ENCODE measurements at places on chromosomes 12 and 14.

DNA sequence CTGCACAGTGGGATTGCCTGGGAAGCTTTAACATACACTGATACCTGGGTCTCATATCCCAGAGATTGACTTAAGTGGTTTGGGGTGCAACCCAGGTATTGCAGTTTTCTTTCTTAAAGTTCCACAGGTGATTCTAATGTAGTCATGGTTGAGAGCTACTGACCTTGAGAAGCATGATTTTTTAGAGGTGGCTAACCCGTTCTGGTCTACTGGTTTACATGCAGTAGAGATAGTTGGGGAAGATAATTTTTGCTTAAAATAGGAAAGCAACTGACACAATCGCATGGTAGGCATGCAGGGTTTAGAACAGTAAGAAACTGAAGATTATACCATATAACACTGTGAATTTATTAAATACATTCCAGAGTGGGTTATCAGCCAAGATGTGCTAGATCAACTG lies 134.2 kb upstream of the DNM1L start:
- no peak for DNase-seq

DNA sequence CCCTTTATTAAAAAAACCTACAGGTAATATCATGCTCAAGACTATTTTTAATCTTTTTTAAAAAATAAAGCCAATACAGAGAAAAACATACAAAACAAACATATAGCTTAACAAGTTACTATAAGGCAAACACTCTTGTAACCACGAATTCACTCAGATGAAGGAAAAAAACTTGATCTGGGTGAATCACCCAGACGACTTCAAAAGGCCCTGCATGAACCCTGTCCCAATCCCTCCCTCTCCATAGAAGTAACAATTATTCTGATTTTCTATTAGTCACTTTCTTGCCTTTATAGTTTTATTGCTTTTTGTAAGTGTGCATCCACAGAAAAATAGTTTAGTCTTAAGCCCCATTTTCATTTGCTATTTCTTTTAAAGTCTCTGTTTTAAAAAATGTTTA lies 72.6 kb downstream of the LRP6 start:
- no peak for DNase-seq

- DNase-seq = peak; percentile 54
Observed at GRCh38 chr12:8033153-8034044, 883 bp downstream of the FOXJ2 start.

GRCh38 chr12:105980085-105980484 lies 158.7 kb downstream of the NUAK1 start:
- no peak for DNase-seq

DNA sequence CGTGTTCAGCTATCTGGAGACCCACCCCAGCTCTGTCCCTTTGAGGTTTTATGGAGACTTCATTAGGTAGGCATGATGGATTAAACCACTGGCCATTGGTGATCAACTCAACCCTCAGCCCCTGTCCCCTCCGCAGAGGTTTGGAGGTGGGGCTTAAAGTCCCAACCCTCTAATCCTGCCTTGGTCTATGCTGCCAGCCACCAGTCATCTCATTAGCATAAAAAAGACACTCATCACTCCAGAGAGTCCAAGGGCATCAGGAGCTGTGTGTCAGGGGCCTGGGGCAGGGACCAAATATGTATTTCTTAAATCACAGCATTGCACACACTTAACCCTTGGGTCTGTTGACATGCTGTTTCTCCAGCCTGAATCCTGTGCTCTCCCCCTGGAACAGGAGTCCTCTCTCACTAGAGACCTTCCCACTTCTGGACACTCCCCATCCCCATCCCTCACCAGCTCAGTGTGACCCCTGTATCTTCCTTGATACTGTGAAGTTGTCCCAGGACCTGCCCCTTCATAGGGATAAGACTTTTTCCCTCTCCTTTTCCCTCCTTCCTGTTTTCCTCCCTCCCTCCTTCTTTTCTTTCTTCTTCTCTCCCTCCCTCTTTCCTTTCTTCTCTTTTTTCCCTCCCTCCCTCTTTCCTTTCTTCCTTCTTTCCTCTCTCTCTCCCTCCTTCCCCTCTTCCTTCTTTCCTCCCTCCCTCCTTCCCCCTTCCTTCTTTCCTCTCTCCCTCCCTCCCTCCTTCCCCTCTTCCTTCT lies 54.7 kb upstream of the CLMN start:
- no peak for DNase-seq

DNA sequence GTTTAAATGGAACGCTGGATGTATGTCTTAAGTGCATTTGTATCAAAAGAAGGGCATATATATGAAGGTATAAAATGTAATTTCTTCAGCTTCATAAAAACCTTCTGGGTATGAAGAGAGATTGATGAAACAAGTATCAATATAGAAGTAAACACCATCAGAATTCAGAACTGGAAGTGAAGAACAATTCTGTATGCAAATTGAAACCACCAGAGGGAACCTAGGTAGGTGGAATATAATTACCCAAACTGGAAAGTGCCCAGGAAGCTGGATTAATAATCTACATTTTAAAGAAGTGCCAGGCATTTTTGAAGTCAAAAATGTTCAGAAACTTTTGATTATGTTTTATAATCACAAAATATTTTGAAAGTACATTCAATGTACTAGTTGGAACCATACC lies 336.2 kb upstream of the GARIN6 start:
- DNase-seq = no peak

DNA sequence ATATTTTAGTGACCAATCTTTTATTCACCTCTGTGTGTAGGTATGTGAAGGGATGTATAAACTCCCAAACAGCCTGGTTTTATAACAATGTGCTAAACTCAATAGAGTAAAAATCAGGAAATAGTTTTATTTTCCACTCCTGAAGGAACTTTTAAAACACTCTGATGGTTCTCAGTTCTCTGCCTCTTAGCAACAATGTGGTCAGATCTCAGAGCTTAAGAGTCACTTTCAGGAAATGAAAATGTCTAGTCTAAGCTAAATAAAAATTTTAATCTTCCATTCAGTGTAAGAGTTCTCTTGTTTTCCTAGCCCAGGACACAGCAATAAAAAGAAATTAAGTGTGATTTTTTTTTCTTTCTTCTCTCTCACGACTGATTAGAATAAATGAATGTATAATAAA lies 718.0 kb downstream of the C12orf50 start:
- no peak for DNase-seq

DNA sequence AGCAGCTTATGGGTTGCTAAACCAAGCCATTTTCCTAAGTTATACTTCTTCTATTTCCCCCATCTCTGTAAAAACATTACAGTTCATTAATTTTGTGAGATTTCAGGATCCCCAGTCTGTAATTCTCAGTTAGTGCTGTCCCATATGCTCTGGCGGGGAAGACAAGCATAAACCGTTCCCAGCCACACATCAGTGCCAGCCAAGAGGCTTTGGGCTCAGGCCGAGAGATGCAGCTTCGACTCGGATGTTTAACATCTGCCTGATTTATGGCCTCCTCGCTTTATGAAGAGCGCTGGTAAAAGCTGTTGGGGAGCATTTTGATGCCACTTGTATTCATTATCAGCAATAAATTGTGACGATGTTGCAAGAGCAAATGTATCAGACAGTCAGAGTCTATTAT lies 349.1 kb upstream of the CCDC196 start:
- DNase-seq = no peak

DNA sequence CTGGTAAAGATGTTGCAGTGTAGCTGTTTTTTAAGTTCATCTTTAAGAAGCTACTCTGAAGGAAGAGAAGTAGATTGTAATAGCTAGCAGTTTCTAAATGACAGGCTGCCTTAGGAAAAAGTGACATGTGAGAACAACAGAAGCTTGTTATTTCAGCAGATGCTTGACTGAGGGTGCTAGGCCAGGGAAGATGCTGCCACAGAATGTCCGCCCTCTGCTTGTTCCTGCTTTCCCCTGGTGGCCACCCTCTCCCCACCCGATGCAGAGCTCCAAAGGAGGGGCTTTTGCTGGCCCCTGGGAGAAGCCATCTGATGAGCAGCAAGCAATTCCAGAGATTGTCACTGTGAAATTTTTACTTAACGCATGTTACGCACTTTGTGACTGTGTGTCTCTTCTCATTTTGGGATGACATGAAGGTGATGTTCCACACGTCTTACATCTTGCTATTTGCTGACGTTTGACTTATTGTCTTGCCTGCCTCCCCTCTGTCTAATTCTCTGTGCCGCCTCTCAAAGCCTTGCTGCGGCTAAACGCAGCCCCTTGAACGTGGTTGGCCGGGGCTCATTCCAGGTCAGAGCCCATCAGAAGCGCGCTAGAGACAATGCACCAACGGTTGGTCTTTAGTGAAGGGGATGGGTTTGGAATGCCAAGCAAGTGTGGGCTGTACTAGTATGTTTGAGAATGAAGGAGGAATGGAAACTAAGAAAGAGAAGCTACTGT lies 44.8 kb downstream of the WDR20 start:
- DNase-seq = peak; percentile 73

- no peak for DNase-seq
Observed at GRCh38 chr14:103243764-103244737, 90.0 kb upstream of the EIF5 start.

GRCh38 chr12:54716261-54716660 lies 68.1 kb upstream of the DCD start:
- DNase-seq = no peak

DNA sequence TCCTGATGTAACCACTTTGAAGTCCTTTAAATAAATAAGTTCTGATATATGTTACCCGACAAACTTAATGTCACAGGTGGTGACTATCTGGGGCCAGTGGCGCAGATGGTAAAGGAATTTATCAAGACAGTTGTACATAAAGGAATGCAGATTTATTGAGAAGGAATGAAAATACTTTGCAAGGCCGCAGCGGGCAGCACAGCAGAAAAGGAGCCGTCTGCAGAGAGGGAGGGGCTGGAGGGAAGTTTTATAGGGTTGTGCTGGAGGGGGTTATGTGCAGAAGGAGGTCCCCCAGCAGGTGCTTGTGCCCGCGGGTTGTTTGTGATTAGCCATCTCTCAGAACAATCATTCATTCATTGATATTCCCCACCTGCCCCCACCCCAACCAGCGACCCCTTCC lies 17.4 kb downstream of the GPRC5D start:
- DNase-seq = no peak

GRCh38 chr12:122021193-122021821 lies 377 bp upstream of the BCL7A start:
- DNase-seq = no peak

DNA sequence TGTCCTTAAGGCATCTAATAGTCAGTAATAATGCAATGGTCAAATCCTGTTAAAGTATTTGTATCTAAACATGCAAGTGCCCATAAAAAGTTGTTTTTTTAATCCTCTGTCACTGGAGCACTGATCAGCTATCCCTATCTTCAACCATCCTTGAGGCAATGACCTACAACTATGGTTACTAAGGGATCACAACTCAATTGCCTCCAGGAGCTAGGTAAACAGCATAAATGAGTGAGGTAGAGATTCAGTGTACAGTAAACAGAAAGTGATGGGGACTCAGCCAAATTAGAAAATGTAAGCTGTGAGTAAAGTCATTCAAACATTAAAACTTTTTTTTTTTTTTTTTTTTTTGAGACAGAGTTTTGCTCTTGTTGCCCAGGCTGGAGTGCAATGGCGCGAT lies 18.6 kb downstream of the SPPL3 start:
- DNase-seq = no peak

DNA sequence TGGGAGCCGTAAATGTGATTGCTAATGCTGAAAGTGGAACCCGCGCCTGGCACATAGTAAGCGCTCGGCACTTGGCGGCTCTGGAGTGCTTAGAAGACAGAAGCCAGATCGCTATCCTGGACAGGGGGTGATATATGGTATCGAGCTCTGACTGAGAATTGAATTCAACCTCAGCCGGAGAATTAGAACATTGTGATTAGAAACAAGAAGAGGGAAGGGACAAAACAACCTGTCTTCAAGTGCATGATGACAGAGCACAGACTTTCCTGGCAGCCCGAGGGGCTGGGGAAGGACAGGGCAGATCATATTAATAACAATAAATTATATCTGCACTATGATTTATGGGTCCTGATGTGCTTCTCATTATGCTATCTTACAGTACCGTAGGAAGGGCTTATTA lies 66.9 kb upstream of the TBX3 start:
- DNase-seq = no peak

DNA sequence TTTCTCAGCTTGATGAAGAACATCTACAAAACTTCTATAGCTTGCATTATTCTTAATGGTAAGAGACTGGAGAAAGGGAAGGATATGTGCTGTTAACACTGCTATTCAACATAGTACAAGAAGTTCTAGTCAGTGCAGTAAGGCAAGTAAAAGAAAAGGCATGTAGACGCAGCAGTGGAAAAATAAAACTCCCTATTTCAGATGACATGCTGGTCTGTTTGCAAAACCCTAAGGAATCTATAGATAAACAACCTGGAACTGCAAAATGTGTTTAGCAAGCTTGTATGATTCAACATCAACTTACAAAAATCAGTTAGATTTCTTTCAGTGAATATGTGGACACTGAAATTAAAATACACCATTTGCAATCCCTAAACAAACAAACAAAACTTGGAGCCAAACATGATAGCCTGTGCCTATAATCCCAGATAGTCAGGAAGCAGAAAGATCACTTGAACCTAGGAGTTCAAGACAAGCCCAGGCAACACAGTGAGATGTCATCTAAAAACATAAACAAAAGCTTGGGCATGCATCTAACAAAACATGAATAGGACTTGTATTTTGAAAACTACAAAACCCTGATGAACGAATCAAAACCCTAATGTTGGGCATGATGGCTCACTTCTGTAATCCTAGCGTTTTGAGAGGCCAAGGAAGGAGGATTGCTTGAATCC lies 293.6 kb upstream of the RGS6 start:
- no peak for DNase-seq

GRCh38 chr14:102629808-102630350 lies 37.4 kb downstream of the RCOR1 start:
- DNase-seq = no peak

- DNase-seq = no peak
Observed at GRCh38 chr14:76245097-76245496, 93.4 kb downstream of the GPATCH2L start.

- peak; percentile 54 for DNase-seq
Observed at GRCh38 chr14:71472356-71473340, 459.6 kb upstream of the RGS6 start.

GRCh38 chr14:77674931-77675330 lies 32.9 kb downstream of the ALKBH1 start:
- DNase-seq = no peak

DNA sequence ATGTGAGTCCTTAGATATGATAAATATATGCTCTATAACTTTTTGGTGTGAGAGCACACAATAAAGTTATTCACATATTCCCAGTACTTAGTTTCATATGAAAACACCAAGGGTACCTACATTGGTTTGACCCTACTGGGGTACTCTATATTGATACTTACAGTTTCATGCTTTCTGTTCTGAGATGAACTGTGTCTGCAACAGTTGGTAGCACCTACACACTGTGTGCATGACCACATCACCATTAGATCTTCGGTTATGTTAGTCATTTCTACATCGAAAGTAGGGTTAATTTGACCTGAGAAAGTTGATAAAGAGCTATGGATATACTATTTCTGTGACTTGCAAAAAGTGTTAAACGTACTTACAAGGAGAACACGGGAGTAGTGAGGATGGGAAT lies 337.2 kb downstream of the NPAS3 start:
- DNase-seq = no peak
